ENCODE measurements at places on chromosomes 2 and 18. TPM values are rescaled to one million over a fixed set of nuclear protein-coding genes. Genes with fewer than 3 reads are reported as not detected.

DNA sequence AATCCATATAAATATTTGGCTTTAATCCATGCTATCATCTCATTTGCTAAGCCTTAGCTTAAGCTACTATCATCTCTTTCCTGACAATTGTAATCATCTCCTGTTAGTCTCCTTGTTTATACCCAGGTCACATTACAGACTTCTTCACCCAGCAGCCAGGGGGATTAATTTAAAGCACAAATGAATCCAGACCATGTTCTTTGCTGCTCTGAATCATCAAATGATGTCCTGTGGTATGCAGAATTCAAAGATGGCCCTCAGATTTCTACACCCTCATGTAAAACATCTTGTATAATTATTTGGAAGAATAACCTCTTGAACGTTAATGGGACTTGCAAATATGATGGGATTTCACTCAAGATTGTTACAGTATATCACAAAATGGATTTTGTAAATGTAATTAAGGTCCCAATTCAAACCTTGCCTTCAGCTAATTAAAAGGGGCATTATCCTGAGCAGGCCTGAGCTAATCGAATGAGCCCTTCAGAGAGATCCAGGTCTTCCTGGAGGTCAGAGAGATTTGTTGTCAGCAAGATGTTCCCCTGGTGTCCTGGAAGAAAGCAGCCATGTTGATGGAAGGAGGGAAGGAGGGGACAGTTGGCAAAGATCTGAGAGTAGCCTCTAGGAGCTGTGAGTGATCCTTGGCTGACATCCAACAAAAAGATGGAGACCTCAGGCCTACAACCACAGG lies 241.1 kb upstream of the MMADHC start:
- DNase-seq, result no peak

DNA sequence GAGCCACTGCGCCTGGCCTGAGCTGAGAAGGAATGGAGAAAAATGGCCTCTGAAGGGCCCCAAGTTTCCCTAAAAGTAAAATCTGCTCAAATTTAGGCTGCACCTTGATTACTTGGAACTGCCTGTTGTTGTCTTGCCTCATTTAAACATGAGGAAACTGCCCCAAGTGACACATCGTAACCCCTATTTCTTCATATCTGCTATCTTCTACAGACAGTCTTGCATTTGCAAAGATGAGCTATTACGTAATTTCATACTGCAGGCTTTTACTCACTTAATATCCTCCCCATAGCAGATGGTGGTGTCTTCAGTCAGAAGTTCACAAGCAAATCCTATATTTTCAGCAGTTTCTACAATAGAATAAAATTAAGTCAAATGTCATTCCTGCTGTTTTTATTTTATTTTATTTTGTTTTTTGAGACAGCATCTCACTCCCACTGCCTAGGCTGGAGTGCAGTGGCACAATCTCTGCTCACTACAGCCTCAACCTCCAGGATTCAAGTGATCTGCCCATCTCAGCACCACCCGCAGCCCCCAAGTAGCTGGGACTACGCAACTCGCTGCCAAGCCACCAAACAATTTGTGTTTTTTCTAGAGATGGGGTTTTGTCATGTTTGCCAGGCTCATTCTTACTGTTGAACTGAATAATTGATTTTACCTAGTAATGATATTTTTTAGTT lies 45.3 kb upstream of the NARS1 start:
- no peak for DNase-seq

- no peak for DNase-seq
These were observed 470.1 kb downstream of the DLGAP1 start for GRCh38 chr18:3985020-3985419.

Gene TWIST2
- not detected for total RNA-seq

Gene ITM2C
- 109 TPM for total RNA-seq

GRCh38 chr2:146677280-146677679 lies 1167.5 kb upstream of the ACVR2A start:
- no peak for DNase-seq

- DNase-seq, result peak; percentile 55
These were observed 10.7 kb downstream of the FN1 start for GRCh38 chr2:215425021-215425782.

Gene CNRIP1
- 7.2 TPM for total RNA-seq

DNA sequence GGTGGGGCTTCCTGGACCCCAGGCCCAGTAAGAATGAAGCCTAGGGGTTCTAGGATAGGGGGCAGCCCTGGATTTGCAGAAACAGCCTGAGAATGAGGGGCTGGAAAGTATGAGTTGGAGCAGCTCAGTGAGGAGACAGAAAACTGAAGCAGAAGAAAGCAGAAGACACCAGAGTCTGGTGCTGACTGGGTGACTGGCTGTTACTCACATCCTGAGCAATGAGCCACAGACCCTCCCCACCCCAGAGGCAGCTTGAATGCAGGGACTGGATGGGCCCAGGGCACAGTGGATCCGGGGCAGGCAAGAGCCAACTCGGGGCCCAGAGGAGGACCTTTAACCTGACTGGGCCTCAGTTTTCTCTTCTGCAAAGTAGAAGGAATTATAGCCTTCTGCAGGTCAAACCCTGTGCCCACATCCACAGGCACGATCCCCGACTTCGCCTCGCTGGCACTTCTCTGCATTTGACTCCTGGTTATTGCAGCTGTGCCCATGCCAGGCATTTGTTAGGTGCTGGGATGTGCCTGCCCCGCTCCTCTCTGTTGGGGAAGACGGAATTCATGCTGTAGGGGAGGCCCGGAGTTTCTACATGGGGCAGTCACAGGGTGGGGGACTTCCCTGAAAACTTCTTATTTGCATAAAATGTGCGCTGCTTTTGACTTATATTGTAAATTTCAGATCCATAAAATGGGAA lies 8.5 kb downstream of the STEAP3 start:
- no peak for DNase-seq
